ENCODE measurements at places on chromosomes 7 and 10.

DNA sequence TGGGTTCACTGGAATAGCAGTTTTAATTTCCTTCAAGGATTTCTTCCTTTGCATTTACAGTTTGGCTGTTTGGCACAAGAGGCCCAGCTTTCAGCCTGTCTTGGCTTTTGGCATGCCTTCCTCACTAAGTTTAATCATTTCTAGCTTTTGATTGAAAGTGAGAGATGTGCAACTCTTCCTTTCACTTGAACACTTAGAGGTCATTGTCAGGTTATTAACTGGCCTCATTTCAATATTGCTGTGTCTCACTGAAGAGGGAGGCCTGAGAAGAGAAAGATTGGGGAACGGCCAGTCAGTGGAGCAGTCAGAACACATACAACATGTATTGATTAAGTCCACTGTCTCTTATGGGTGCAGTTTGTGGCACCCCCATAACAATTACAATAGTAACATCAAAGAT lies 33.9 kb downstream of the PTTG1IP2 start:
- no peak overlapping the region for H3K4me3 ChIP-seq
- DNase-seq, result no peak
- no peaks in the 10 kb centered on the region for H3K36me3 ChIP-seq
- H3K4me1 ChIP-seq, result no peaks in the 10 kb centered on the region
- H3K27ac ChIP-seq, result no peak overlapping the region

DNA sequence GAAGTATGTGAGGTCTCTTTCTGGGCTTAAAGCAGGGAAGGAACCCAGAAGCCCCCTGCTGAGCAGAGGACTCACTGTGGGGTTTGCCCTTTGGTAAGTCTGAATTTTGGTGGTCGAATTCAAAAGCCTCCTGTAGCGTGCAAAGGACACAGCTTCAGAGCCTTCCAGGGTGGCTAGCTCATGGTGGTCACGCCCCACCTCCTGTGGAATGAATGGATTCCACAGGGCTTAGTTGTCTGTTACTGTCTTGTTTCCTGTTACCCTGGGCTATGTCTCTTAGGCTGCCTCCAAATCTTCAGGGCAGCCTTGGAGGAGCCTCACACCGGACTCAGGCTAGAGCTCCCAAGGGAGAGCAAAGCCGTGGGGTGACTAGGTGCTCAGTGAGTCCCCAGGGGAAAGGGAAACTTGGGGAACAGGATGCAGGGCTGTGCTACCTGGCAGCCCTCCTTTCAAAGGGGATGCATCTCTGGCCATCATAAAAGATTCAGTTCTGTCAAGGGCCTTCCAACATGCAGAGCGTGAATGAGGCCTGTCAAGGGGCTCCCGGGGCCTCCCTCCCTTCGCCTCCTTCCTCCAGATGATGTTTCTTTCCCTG lies 211.7 kb downstream of the CCSER2 start:
- H3K36me3 ChIP-seq, result no peaks in the 10 kb centered on the region
- peak overlapping the region; percentile 29 for H3K4me3 ChIP-seq
- H3K4me1 ChIP-seq, result peaks cover 6% of the 10 kb centered on the region
- H3K27me3 ChIP-seq, result peaks cover 41% of the 10 kb centered on the region
- no peak for DNase-seq

DNA sequence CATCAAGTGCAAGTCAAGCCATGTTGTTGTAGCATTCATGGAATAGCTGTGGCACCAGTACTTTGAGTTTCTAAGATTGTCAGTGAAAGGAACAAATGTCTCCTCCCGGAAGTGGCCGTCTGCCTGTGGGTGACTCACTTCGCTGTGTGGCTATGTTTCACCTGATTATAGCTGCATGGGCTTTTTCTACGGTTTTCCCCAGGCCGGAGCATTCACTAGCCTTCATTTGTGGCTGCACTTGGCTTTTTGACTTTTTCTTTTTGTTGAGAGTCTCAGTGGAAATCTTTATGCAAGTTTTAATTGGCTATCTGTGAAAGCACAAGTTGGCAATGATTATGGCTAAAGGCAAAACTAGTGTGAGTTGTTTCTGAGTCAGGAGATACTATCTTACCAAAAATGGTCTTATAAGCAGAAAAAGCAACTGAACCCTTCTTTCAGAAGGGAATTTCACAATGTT lies 35.0 kb downstream of the SRI start:
- no peaks in the 10 kb centered on the region for H3K27me3 ChIP-seq
- no peak for DNase-seq

DNA sequence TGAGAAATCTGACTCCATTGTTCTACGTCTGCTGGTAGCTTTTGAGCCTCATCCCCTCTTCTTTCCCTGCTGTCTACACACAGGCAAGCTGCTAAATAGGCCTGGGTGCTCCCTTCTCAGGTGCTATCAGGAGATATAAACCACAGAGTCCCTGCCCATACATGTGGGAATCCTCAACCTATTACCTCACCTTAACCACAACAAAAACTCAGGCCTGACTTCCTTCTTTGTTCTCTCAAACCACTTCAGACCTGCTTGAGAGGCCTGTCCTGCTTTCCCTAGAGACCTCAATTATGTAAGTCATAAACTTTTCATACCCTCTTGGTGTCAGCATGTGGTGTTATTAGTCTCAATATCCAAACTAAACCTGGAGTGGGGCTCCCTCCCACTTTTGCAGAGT lies 75.0 kb upstream of the MAGI2 start:
- no peak for DNase-seq
- no peak overlapping the region for H3K4me3 ChIP-seq
- no peaks in the 10 kb centered on the region for H3K4me1 ChIP-seq
- no peaks in the 10 kb centered on the region for H3K36me3 ChIP-seq

DNA sequence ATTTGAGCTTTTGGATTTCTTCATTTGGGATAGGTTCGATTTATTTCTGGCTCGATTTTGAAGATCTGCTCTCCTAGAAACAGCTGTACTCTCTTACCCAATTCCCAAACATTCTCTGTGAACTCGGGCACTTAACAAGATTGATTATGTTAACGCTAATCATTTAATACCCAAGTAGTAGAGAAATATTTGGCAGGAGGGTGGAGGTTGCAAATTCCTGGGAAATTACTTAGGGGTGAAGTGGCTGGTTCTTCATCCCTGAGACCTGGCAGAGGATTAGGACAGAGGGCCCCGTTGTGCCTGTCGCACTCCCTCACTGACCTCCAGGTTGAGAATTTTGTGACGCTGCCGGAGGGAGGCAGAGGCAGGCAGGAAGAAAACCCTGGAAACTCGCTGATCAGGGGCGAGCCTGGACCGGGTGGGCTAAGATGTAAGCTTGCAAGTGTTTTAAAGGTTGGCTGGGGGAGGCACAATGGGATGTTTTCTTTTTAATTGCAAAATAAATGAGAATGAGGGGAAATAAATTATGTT lies 182.6 kb downstream of the TCF7L2 start:
- H3K27ac ChIP-seq, result no peak overlapping the region
- no peaks in the 10 kb centered on the region for H3K4me1 ChIP-seq
- H3K4me3 ChIP-seq, result no peak overlapping the region
- H3K27me3 ChIP-seq, result no peaks in the 10 kb centered on the region

GRCh38 chr10:124688386-124688785 lies 55.8 kb downstream of the FAM53B start:
- H3K36me3 ChIP-seq, result no peaks in the 10 kb centered on the region
- no peak overlapping the region for H3K27ac ChIP-seq
- DNase-seq, result no peak
- no peak overlapping the region for H3K4me3 ChIP-seq

- no peaks in the 10 kb centered on the region for H3K36me3 ChIP-seq
- H3K27me3 ChIP-seq, result no peaks in the 10 kb centered on the region
- peak overlapping the region; percentile 82 for H3K27ac ChIP-seq
- H3K4me1 ChIP-seq, result peaks cover 53% of the 10 kb centered on the region
- no peak overlapping the region for H3K4me3 ChIP-seq
Measured at GRCh38 chr10:69057951-69058297, 30.0 kb upstream of the SRGN start.

- peaks cover 14% of the 10 kb centered on the region for H3K27me3 ChIP-seq
- no peaks in the 10 kb centered on the region for H3K36me3 ChIP-seq
- H3K4me3 ChIP-seq, result no peak overlapping the region
- peaks cover 9% of the 10 kb centered on the region for H3K4me1 ChIP-seq
- H3K27ac ChIP-seq, result no peak overlapping the region
- DNase-seq, result no peak
Measured at GRCh38 chr7:27064661-27065060, 31.1 kb downstream of the HOXA1 start.

GRCh38 chr10:111083222-111084095 lies 6.6 kb downstream of the ADRA2A start:
- peaks cover 28% of the 10 kb centered on the region for H3K27me3 ChIP-seq
- no peak overlapping the region for H3K4me3 ChIP-seq
- peaks cover 2% of the 10 kb centered on the region for H3K36me3 ChIP-seq
- H3K27ac ChIP-seq, result no peak overlapping the region

DNA sequence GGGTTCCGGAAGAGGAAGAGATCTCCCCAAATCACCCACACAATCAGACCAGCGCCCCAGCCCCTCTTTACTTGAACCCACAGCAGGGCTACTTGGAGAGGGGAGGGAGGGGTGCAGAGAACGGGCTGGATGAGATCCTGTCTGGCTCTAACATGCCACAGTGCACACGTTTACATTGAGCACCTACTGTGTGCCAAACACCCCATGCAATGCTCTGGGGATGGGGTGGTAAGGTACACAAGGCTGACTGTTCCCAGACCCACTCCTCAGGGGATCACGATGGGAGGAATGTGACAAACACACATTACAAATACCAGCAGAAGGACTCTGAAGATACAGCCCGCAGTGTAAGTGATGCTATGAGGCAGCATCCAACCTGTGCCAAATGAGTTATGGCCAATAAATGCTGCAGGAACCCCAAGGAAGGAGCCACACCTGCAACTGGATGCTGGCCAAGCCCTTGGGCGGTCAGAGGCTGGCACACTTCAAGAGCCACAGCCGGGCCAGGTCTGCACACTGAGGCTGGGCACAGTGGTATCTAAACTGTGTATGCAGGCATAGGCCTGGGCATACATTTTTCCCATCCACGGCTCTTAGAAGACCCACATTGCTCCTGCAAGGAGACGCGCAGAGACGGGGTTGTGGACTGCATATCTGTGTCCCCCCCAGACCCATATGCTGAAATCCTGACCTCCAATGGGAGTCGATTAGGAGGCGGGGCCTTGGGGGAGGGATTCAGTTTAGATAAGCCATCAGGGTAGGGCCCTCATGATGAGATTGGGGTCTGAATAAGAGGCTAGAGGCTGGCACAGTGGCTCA lies 6.4 kb downstream of the SPOCK2 start:
- H3K27ac ChIP-seq, result peak overlapping the region; percentile 99
- peak overlapping the region; percentile 93 for H3K4me3 ChIP-seq
- peaks cover 97% of the 10 kb centered on the region for H3K4me1 ChIP-seq

GRCh38 chr10:79339266-79339665 lies 8.0 kb upstream of the PPIF start:
- H3K4me1 ChIP-seq, result peaks cover 14% of the 10 kb centered on the region
- H3K4me3 ChIP-seq, result no peak overlapping the region
- no peak overlapping the region for H3K27ac ChIP-seq
- no peaks in the 10 kb centered on the region for H3K27me3 ChIP-seq
- no peaks in the 10 kb centered on the region for H3K36me3 ChIP-seq
- DNase-seq, result no peak

DNA sequence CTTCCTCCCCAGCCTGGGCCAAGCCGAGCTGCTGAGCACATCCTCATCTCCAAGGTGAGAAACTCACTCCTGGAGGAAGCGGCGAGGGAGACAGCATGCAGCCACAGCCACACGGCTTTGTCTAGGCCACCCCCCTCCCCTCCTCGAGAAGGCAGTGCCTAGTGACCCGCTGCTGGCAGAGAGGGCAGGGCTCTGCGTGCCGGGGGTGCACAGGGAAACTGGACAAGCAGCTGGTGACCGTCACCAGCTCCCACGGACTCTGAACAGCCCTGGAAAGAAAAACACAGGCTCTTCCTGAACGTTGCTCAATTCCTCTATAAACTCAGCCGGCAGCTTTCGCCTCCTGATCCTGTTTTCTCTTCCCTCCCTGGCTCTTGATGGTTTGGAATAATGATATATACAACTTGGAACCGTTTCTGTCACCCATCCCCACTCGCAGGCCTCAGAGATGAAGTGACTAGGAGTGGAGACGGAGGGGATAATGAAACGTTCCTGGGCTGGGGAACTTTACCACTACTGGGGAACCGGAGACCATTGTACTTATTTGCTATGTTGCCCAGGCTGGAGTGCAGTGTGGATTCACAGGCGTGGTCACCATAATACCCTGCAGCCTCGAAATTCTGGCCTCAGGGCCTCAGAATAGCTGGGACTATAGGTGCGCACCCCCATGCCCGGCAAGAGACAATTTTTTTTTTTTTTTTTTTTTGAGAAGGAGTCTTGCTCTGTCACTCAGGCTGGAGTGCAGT lies 19.3 kb downstream of the PAPOLB start:
- no peak for DNase-seq
- peaks cover 7% of the 10 kb centered on the region for H3K27me3 ChIP-seq
- no peaks in the 10 kb centered on the region for H3K36me3 ChIP-seq
- no peak overlapping the region for H3K4me3 ChIP-seq
- peaks cover 6% of the 10 kb centered on the region for H3K4me1 ChIP-seq

GRCh38 chr7:25206765-25207164 lies 21.5 kb downstream of the NPVF start:
- H3K36me3 ChIP-seq, result no peaks in the 10 kb centered on the region
- no peak for DNase-seq
- H3K4me1 ChIP-seq, result no peaks in the 10 kb centered on the region
- H3K4me3 ChIP-seq, result no peak overlapping the region

- H3K4me1 ChIP-seq, result no peaks in the 10 kb centered on the region
- H3K36me3 ChIP-seq, result no peaks in the 10 kb centered on the region
- H3K4me3 ChIP-seq, result no peak overlapping the region
- DNase-seq, result no peak
- H3K27me3 ChIP-seq, result peaks cover 3% of the 10 kb centered on the region
Measured at GRCh38 chr10:82674036-82674435, 799.0 kb downstream of the NRG3 start.

DNA sequence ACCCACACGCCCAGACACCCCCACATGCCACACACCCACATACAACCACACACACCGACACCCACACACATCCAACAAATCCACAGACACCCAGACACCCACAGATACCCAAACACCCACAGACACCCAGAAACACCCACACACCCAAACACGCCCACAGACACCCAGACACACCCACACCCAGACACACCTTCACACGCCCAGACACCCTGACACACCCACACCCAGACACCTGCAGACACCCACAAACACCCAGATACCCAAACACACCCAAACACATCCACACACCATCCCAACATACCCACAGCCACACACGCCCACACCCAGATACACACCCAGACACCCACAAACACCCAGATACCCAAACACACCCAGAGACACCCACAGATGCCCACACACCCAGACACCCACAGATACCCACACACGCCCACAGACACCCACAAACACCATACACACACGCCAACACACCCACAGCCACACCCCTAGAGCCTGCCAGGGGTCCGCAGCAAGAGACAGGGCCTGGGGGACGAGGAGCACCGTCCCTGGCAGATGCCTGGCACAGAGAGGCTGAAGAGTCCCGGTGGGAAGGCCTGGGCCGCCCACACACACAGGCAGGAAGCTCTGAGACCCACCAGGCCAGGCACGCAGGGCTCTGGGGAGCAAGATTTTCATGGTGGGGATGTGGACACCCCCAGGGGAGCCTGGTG lies 28.5 kb downstream of the CYP2W1 start:
- DNase-seq, result no peak
- peak overlapping the region; percentile 30 for H3K27ac ChIP-seq
- H3K4me1 ChIP-seq, result peaks cover 11% of the 10 kb centered on the region
- H3K4me3 ChIP-seq, result peak overlapping the region; percentile 17
- H3K27me3 ChIP-seq, result no peaks in the 10 kb centered on the region

Data from naive thymus-derived CD8-positive, alpha-beta T cell (primary cell).